ENCODE measurements at places on chromosomes 11 and 22. TPM values are rescaled to one million over a fixed set of nuclear protein-coding genes. Genes with fewer than 3 reads are reported as not detected.

The SYT7 gene
- total RNA-seq = 0.51 TPM

The TBX10 gene
- total RNA-seq = not detected

The SLC22A8 gene
- total RNA-seq = not detected

The OR56B4 gene
- total RNA-seq = not detected

DNA sequence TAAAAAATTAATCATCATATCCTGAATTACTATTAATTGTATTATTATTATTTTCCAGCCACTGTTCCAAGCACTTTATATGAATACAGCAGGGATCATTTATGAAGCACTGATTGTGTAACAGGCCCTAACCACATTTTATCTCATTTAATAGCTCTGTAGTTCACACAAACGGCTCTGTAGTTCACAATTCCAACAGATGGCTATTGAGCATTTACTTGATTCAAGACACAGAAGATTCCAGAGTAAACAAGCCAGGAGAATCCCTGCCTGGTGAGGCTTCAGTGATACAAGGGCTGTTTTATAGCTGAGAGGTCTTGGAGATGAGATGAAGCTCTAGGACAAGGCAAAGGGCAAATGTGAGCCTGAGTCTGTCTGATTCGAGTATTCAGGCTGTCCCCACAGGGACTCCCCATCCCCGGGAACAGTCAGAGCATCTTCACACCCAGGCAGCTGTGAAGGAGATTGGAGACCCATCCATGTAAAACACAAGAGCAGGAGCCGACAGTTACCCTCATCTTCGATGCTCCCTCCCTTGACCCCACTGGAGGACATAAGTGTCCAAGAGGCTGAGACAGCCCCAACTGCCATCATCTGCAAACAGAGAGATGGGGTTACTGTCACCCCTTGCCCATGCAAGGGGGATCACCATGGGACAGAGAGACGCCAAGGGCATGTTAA is 222.5 kb downstream of the MN1 start:
- peak; percentile 22 for DNase-seq

DNA sequence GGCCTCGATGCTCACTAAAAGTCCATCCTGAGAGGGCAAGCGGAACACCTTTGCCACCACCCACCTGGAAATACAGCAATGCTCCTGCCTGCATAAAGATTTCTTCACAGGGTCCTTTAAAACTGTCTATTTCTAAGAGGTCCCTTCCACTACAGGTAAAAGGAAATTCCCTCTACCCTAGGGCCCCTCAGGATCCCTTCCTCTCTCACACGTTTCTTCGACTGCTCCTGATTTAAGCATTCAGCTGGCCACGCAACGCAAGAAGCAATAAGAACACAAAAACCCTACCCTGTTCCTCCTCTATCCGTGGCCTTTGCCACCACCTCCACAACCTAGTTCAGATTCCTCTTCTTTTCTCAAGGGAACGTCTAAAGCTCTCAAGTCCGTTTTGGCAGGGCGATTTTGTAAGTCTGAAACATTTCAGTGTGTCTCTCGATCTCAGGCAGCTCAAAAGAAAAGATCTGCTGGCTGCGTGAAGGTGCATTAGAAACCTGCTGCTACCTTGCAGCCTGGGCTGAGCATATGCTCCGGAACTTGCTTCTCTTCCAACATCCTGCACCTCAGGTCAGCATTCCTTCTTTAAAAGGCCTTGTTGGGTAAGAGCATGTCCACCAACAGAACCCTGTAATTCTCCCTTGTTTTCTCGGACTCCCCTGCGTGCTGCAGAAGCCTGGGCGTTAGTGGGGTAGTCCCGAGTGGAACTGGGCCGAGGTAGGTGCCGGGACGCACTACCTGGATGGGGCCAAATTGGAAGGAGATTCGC is 1.6 kb downstream of the LGR4 start:
- DNase-seq = peak; percentile 5

DNA sequence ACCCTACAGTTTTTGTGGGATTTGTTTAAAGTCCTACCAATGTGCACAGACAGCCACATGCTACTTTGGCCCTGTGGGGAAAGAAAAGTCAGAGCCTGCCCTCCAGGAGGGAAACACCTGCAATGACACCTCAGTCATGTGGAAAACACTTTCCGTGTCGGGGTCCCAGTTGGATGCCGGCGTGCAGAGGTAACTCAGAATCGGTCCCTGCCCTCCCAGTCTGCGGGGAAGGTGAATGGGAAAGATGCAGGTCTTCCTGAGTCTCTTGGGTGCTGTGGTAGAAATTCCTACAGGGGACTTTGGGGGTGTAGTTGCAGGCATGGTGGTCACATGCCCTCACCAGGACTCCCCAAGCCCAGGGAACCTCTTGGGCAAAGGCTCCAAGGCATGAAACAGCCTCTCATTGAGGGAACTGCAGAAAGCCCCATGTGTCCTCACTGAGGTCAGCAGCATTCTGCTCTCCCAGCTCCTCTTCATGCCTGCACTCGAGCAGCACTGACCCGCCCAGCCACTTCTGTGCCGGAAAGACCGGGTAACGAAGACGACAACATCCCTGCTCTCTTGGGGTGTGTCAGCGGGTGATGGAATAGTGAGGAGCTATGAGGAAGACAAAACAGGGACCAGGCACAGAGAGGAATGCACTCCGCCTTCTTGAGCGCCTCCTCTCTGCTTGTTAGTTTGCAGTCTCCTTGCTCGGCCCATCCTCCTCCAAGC is 4.7 kb downstream of the RIBC2 start:
- DNase-seq = no peak

DNA sequence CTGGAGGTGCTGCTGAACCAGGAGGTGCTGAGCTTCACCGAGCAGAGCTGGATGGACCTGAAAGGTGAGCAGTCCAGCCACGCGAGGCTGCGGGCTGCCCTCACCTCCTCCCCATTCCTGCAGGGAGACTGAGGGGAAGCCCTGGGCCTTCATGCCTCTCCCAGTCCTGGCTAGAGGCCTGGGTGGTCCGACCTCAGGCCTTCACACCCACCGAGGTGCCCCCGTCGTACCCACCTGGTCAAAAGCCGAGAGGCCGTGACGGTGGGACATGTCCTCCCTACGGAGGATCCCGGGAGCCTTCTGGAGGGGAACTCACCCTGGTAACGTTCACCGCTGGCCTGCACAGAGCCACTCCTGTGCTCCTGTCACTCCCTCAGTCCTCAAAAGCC is 5.1 kb downstream of the SUSD2 start:
- DNase-seq = no peak

- DNase-seq = no peak
These were observed 285.9 kb downstream of the BRD1 start for GRCh38 chr22:49541693-49542230.

GRCh38 chr11:56251954-56252353 is at the start of gene OR5T3:
Gene OR5T3 (plus strand): TSS chr11:56252254. CDS start chr11:56252254, 0 bp downstream.
- DNase-seq = no peak

DNA sequence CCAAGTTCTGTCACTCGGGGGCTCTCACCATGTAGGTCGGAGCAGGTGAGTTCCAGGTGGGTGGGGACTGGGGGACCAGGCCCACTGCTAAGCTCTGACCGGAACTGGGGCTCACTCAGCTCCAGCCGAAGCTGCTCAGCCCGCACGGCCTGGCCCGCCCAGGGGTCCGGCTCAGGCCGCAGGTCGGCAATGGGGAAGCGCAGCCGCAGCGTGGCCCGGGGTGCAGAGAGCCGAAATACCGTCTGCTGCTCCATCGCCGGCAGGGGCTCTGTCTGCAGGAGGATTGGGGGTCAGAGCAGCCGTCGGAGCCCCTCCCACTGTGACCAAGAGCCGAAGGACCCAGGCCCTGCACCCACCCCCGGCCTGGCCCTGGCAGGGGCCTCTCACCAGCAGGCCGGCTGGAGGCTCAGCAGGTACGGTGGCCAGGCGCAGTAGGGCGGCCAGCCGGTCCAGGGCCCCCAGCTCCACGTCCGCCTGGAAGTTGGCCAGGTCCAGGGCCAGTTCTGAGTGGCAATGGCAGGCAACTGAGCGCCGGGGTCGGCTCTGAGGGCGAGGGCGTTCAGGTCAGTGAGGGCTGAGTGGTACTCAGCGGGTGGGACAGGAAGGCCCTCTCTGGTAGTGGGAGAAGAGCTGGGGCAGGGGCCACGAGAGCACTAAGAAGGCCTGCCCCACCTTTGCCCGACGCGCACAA is 7.2 kb downstream of the ATG2A start:
- no peak for DNase-seq

DNA sequence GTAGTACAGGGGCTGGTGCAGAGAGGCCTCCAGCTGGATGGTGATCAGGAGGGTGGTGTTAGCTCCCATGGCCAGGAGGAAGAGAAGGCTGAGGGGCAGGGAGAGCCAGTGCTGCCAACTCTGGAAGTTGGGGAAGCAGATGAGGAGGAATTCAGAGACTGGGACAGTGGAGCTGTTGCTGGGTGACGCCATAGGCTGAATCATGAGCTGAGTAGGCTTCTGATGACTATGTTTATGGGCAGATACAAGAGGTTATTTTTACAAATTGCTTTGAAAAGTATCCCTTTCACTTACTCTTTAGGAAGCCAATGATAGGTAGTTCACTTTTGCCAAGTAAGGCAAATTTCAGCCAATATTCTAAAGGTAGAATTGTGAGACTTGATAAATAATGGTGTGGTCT is 3.1 kb downstream of the OR56A1 start:
- DNase-seq = no peak

- DNase-seq = no peak
These were observed 7.1 kb downstream of the MGAT3 start for GRCh38 chr22:39463931-39464390.

- DNase-seq = no peak
These were observed 10.8 kb downstream of the BLID start for GRCh38 chr11:122105044-122105758.

DNA sequence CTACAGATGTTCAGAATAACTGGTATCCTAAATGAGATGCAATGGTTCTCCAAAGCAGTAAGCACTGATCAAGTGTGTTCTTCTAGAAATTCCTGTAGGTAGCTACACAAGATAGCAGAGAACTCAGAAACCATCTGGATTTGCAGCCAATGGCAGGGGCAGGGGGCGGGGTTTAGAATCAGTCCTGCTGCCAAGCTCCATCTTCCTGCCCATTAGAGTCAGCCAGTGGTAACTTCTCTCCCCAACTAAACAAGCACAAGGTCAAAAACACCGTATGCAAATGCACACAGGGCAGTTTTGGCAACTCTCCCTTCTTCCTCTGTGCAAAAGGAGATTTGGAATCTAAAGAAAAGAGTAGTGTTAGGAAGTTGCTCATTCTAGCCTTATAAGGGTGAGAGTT is 237.5 kb upstream of the CCDC90B start:
- no peak for DNase-seq

DNA sequence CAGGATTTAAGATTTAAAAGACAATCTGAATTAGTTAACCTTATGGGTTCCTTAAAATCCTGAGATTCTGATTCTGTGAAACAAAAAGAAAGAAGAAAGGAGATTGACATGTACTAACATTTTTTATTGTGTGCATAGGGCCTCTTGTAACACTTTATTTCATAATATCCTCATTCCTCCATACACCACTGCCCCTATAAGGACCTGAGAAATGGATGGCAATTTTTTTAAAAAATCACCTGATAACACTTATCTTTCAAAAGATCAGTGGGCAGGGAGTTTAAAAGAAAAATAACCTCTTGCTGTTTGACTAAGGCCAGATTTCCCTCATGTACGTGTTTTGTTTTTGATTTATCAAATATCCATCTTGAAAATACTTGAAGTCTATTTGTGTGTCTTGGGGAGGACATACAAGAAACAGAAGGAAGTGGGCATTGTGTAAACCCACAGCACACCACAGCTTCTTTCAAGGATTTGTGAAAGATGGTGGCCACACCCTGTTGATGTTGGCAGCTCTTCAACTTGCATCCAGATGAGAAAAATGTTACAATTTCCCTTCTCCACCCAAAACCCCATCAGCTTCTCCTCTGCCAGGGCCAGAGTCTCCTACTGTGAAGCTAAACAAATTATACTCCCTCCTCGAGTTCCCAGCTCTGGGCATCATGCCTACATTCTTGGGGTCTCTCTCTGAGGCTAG is 35.0 kb upstream of the MPEG1 start:
- no peak for DNase-seq

DNA sequence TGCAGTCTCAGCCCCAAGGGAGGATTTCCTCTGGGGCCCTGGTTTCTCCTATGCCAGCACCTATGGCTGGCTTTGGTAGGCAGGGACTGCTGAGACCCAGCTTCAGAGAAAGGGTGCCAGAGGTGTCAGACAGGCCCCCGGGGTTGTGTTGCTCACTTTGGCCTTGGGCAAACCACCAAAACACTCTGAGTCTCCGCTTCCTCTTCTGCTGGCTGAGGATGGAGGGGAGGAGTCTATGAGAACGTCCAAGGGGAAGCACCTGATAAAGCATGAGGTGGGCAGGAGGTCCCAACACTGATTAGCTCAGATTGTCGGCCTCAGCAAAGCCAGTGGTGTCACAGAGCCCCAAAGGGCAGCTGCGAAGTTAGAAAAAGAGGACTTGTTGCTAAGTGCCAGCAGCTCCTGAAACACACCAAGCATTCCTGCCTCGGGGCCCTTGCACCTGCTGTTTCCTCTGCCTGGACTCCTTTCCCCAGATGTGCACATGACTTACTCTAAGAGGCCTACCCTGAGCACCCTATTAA is 10.5 kb downstream of the SMTNL1 start:
- peak; percentile 63 for DNase-seq

DNA sequence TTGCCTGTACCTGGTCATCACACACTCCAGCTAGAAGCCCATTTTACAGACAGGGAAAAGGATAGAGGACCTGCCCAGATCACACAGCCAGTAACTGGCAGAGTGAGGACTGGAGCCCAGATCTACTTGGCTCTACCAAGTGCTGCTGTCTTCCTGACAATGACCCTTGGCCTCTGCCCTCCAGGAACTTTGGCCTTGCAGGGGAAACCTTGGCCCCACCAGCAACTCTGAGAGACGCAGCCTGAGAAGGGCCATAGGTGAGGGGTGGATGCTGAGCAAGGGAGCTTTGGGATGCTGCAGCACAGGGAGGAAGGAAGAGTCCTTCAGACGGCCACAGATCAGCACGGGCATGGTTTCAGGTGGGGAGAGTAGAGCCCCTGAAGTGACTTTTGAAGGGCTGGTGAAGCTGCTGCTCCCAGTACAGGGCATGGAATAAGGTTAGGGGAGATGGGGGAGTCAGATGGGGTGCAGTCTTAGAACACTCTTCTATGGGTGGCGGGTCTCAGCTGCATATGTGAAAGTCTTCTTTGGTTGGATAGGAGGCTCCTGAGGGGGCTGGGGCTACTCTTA is 2.0 kb upstream of the CAPN5 start:
- DNase-seq = no peak

DNA sequence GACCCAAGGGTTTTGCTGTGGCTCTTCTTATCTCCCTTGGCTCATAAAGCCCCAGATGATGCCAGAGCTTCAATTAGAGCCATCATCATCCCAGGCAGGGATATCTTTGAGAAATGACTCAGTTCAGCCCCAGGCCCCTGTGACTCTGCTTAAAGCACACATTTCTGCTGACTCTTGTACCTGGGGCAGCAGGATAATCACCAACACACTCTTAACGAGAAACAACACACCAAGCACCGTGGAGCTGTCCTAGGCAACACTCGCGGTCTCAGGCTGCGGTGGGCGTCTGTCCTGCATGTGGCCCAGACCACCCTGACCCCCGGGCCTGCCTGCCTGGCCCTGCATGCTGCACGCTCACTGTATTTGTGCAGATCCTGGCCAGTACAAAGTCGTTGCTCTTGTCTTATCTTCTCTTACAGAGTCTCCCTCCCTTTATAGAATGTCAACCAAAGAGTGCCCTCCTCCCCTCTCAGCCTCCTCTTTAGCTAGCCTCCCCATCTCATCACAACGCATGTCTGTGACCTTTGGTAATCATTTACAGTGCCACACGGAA is 114.2 kb upstream of the PARVA start:
- DNase-seq = no peak

Data from dermis blood vessel endothelial cell (primary cell).